SJSA1 (cell line): ENCODE measurements at places on chromosomes 16 and 17. TPM values are rescaled to one million over a fixed set of nuclear protein-coding genes. Genes with fewer than 3 reads are reported as not detected.

Gene CHD9
- 14.7 and 29.2 TPM in 2 replicates for total RNA-seq

Gene NXN
- total RNA-seq = 48.4 and 56.6 TPM in 2 replicates

Gene RPL38
- total RNA-seq = 353 and 435 TPM in 2 replicates

Gene ADAM11
- 0.13 and 4.4 TPM in 2 replicates for total RNA-seq

Gene CIITA
- 0.08 TPM in 1 of 2 replicates, not detected in the other for total RNA-seq

Gene CCL22
- total RNA-seq = not detected in 2 replicates

Gene KCNJ18
- total RNA-seq = not detected in 2 replicates

Gene SHCBP1
- 71.9 and 85.8 TPM in 2 replicates for total RNA-seq

Gene BMERB1
- total RNA-seq = 29.1 and 34.6 TPM in 2 replicates

Gene TBC1D3G
- not detected in 2 replicates for total RNA-seq

Gene EVPL
- not detected in 2 replicates for total RNA-seq

Gene SNX20
- not detected in 2 replicates for total RNA-seq

Gene ABCC3
- total RNA-seq = 7.6 and 9.6 TPM in 2 replicates

Gene NXPH3
- 2.2 and 2.3 TPM in 2 replicates for total RNA-seq

Gene DNAI2
- not detected in 2 replicates for total RNA-seq
